ENCODE measurements at places on chromosomes 5 and 9. TPM values are rescaled to one million over a fixed set of nuclear protein-coding genes. Genes with fewer than 3 reads are reported as not detected.

DNA sequence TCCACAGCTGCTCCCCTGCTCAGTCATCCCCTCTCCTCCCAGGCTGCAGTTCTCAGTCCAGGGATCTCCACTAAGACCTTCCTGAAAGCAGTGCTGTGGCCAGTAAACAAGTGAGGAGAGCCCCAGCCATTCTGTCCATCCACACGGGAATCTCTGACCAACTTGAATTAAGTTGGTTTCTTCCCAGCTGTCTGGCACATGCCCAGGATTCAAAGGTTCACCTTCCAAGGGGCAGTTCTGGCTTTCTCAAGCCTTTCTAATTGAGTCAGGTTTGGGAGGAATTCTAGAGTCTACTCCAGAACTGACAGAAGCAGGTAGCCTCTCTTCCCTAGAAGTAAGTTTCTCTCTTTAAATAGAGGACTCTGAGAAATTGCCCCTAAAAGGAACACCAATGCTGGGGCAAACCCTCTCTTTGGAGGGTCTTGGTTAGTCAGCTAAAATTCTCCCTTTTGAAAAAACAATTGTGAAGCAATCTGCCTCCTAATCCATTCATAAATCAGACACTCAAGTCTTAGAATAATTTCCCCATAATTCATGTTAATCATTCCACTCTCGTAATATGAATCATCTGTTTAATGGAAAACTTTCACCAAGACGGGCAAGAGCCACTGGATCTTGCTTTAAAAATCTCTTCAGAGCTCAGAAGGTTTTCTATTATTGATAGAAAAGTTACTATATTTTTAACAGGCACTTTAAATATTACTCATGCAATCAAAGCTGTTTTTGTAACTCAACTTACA lies 133.8 kb downstream of the SPOCK1 start:
- H3K27me3 ChIP-seq, result no peaks in the 10 kb centered on the region
- no peak for DNase-seq
- H3K27ac ChIP-seq, result no peak overlapping the region
- no peaks in the 10 kb centered on the region for H3K4me1 ChIP-seq
- no peak overlapping the region for H3K4me3 ChIP-seq

- H3K27me3 ChIP-seq, result no peaks in the 10 kb centered on the region
- H3K4me3 ChIP-seq, result no peak overlapping the region
- H3K36me3 ChIP-seq, result no peaks in the 10 kb centered on the region
- H3K27ac ChIP-seq, result no peak overlapping the region
- peaks cover 3% of the 10 kb centered on the region for H3K4me1 ChIP-seq
These were observed 18.0 kb downstream of the IGIP start for GRCh38 chr5:140143521-140144258.

GRCh38 chr5:94807985-94808384 lies 189.5 kb downstream of the SLF1 start:
- no peaks in the 10 kb centered on the region for H3K36me3 ChIP-seq
- H3K27me3 ChIP-seq, result no peaks in the 10 kb centered on the region
- no peak overlapping the region for H3K27ac ChIP-seq
- no peak overlapping the region for H3K4me3 ChIP-seq
- no peak for DNase-seq

DNA sequence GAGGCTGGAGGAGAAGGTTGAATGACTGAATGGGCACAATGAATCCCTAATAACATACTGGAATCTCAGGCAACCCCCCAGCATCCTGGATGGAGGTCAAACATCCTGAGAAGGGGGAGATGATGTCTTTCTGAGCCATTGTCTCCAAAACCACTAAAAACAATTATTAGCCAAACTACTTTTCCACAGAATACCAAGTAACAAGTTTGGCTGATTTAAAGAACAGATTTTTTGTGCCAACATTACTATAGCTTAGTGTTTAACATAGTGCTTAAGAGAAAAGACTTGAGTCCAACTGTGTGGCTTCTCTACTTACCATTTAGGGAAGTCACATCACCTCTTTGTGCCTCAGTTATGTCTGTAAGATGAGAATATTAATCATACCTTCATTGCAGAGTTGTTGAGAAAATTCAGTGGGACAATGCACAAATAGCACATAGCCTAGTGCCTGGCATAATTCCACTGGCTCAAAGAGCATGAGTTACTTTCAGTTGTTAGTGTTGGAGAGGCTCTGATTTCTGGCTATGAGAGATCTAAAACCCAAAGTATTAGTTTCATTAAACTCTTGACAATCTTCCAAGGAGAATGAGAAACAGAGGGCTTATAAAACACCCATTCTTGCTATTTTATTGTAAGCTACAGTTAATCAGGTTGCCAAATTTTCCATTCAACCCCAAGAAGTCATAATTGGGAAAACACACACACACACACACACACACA lies 111.3 kb upstream of the NR3C1 start:
- H3K36me3 ChIP-seq, result no peaks in the 10 kb centered on the region
- H3K4me3 ChIP-seq, result no peak overlapping the region
- H3K27me3 ChIP-seq, result no peaks in the 10 kb centered on the region
- H3K27ac ChIP-seq, result no peak overlapping the region
- no peaks in the 10 kb centered on the region for H3K4me1 ChIP-seq

DNA sequence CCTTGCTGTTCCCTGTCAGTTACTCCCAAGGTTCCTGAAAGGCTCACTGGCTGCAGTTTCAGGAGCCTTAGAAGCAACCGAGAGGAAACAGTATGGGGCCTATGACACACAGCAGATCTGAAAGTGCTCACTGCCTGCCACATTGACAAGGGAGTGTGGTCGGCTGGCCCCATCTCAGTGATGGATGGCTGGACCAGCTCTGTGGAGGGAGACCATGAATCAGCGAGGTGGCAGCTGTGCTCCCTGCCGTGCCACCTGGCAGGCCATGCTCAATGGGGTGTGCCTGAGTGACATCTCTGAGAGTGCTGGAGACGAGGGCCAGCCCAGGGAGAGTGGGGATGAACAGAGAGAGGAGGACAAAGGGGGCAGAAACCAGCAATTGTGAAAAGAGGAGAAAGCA lies 49.1 kb downstream of the DOCK2 start:
- no peak for DNase-seq
- no peak overlapping the region for H3K27ac ChIP-seq
- no peaks in the 10 kb centered on the region for H3K36me3 ChIP-seq
- H3K4me3 ChIP-seq, result no peak overlapping the region

DNA sequence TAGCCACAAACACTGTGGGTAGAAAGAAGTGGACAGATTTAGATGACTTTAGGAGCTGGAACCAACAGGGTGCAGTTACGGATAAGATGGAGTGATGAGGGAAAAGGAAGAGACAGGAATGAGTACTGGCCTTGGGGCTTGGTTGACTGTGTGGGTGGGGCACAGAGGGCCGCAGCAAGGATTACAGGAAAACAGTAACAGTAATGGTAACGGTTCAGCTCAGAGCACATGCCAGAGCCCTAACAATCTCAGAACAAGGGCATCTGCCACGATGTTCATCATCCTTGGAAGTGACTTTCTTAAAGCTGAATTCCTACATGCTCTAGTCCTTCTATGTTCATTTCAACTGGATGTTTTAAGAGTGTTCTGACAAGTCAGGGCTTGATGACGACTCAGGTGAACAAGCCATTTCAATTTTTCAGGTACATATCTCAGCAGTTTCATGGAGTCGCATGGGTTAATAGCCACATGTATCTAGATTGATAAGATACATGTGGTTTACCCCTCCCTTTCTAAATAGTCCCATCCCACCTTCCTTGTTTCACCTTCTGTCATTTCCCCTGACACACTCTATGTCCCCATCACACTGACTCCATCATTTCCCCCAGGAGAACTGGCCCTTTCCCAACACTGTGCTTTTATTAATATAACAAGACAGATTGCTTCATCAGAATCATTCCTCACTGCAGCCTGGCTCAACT lies 65.0 kb downstream of the CEMIP2 start:
- H3K4me1 ChIP-seq, result no peaks in the 10 kb centered on the region
- H3K27ac ChIP-seq, result no peak overlapping the region
- DNase-seq, result no peak
- H3K27me3 ChIP-seq, result no peaks in the 10 kb centered on the region

- H3K4me1 ChIP-seq, result no peaks in the 10 kb centered on the region
- H3K4me3 ChIP-seq, result no peak overlapping the region
- H3K36me3 ChIP-seq, result no peaks in the 10 kb centered on the region
- no peak overlapping the region for H3K27ac ChIP-seq
- no peak for DNase-seq
These were observed 49.6 kb downstream of the GNA14 start for GRCh38 chr9:77598524-77598923.

- H3K27ac ChIP-seq, result no peak overlapping the region
- no peak for DNase-seq
- H3K4me3 ChIP-seq, result no peak overlapping the region
- no peaks in the 10 kb centered on the region for H3K27me3 ChIP-seq
- H3K4me1 ChIP-seq, result no peaks in the 10 kb centered on the region
These were observed 585.1 kb downstream of the TLE4 start for GRCh38 chr9:80156756-80157472.

- no peaks in the 10 kb centered on the region for H3K4me1 ChIP-seq
- H3K36me3 ChIP-seq, result no peaks in the 10 kb centered on the region
- DNase-seq, result no peak
- no peak overlapping the region for H3K4me3 ChIP-seq
- H3K27ac ChIP-seq, result no peak overlapping the region
These were observed 213.2 kb downstream of the ADAMTS6 start for GRCh38 chr5:65268525-65268924.

DNA sequence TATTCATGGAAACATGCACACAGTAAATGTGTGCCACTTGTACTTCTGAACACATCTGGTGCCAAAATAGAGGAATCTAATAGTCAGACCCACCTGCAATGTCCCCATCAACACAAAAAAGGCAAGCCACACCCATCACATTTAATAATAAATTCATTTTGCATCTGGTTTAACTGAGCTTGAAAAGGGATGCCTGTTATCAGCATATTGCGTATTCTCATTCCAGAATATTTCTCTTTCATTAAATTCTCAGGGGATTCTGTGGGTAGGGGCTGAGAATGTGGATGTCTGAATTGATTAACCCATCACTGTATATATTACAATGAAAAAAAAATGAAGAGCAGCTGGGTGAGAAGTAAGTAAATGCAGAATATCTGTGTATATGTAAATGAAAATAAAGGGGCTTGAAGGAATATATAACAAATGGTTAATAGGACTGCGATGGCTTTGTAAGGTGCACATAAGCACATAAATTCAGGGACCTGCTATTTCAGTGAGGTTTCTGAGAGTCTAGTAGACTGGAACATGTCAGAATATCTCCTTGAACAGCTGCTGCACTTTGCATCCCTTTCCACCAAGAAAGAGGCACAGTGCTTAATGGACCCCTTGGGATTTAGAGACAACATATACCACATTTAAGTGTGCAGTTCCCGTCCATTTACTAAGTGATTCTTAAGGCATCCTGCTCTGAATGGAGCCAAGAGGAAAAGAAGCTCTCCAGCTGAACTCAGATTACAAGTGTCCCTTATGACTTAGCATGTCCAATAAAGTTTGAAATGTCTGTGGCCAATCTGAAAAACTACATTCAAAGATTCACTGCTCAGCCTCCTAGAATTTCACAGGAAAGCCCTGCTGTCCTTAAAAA lies 104.1 kb upstream of the NIPBL start:
- no peaks in the 10 kb centered on the region for H3K27me3 ChIP-seq
- no peak for DNase-seq
- H3K4me1 ChIP-seq, result no peaks in the 10 kb centered on the region
- H3K4me3 ChIP-seq, result no peak overlapping the region

- H3K4me3 ChIP-seq, result no peak overlapping the region
- H3K4me1 ChIP-seq, result no peaks in the 10 kb centered on the region
- H3K36me3 ChIP-seq, result no peaks in the 10 kb centered on the region
These were observed 395.1 kb upstream of the PAPPA start for GRCh38 chr9:115758441-115758840.

DNA sequence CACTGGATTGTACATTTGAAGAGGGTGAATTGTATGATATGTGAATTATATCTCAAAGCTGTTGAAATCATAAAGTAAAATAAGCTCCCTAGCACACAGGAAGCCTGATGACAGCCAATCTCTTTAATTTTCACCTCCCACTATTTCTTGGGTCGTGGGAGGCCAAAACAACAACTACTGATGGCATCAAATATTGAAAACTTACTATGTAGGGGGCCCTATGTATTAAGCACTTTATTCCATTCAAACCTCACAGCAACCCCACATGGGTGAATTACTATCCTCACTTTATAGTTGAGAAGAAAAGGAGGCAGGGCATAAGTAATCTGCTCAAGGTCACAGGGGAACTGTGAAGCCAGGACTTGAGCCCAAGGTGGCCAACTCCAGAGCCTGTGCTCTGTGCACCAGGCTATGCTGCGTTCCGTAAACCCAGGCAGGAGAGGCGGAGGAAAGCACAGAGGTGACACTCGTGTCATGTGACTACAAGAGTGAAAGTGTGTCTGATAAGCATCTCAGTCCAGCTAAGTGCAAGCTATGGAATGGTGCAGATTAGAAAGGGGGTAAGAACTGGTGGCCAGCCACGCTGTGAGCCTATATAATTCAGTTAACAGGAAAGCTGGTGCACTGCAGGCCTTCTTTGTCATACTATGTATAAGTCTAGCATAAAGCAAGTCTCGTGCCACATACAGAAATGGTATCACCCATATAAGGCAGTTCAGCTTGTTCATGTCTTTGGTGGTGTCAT lies 221.0 kb downstream of the DCP2 start:
- H3K4me3 ChIP-seq, result no peak overlapping the region
- H3K36me3 ChIP-seq, result no peaks in the 10 kb centered on the region
- no peaks in the 10 kb centered on the region for H3K4me1 ChIP-seq
- DNase-seq, result no peak

DNA sequence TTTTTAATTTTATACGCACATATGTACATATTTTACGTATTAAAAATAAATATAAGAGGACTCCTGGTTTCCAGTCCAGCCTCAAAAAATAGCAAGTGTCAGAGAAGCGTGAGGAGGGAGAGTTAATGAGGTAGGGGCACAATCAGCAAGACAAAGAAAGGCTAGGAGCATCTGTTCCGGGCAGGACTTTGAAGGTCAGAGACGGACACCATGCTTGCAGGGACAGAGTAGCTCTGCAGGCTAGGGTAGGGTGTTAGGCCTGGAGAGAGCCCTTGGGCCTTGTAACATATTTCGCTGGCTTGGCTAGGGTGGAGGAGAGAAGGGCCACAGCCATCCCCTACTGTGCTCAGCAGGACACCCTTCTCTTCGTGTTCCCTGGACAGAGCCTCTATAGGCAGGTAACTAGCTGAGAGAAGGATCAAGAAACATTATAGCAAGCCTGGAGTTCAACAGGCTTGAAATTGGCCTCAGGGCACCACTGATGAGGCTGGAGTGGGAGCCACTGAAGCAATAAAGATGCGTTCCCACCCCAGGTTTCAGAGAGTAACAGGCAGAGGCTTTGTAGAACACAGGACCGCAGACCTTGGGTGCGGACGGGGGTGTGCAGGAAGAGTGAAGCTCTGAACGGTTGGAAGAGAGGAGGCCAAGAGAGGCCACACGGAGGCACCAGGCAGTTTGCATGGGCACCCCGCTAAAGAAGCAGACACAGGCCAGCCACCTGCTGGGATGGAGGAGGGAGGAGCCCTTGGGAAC lies 9.7 kb upstream of the IPPK start:
- no peaks in the 10 kb centered on the region for H3K27me3 ChIP-seq
- H3K27ac ChIP-seq, result no peak overlapping the region
- DNase-seq, result no peak
- no peak overlapping the region for H3K4me3 ChIP-seq
- no peaks in the 10 kb centered on the region for H3K36me3 ChIP-seq
- no peaks in the 10 kb centered on the region for H3K4me1 ChIP-seq

- H3K27ac ChIP-seq, result no peak overlapping the region
- no peak for DNase-seq
- H3K36me3 ChIP-seq, result peaks cover 14% of the 10 kb centered on the region
- no peaks in the 10 kb centered on the region for H3K27me3 ChIP-seq
- H3K4me3 ChIP-seq, result no peak overlapping the region
These were observed 11.0 kb upstream of the PLAC8L1 start for GRCh38 chr5:146116361-146116760.

Gene FER
- 15.3 TPM for total RNA-seq

Gene HACD4
- total RNA-seq, result 0.13 TPM

Gene BASP1
- 1.5 TPM for total RNA-seq

Gene PTGES
- 2.2 TPM for total RNA-seq

Gene RNF44
- 13.8 TPM for total RNA-seq

Data from pancreas (tissue), 10 donors.